ENCODE measurements at places on chromosomes 6 and 20. TPM values are rescaled to one million over a fixed set of nuclear protein-coding genes. Genes with fewer than 3 reads are reported as not detected.

DNA sequence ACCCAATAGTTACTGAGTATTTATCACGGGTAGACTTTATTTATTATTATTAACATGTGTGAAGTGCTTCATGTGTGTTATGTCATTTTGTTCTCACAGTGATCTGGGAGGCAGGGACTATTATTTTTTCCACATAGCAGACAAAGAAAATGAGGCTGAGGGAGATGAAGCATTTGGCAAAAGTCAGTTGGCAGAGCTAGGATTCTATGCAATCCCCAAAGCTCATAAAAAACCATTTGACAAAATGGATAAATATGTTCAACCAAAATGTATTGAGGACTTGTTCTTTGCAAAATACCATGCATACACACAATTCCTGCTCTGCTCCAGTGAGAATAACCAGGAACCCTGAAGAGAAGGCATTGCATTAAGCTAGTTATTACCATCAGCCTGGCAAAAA lies 184.4 kb downstream of the HS3ST5 start:
- DNase-seq = no peak

DNA sequence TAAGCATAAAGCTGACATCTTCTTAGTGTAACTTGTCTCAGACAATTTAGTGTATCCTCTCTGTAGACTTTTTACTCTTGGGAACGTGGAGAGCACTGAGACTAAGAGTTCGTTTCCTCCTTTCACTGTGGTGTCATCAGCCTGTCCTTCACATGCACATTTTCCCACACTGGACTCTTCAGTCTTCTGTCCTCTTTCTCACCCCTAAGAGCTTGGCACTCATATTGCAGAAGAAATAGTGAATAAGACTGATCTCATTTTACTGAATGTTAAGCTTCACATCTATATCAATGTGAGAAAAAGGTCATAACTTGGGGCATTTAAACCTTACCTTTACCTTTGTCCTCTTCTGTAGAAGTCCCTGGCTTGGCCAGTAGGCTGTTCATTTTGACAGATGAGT lies 25.6 kb downstream of the FUCA2 start:
- DNase-seq = no peak

- peak; percentile 75 for DNase-seq
Observed at GRCh38 chr6:54846243-54846856, at the start of gene FAM83B. FAM83B (plus strand) TSS chr6:54846771; CDS start chr6:54870247, 23,476 bp downstream.

DNA sequence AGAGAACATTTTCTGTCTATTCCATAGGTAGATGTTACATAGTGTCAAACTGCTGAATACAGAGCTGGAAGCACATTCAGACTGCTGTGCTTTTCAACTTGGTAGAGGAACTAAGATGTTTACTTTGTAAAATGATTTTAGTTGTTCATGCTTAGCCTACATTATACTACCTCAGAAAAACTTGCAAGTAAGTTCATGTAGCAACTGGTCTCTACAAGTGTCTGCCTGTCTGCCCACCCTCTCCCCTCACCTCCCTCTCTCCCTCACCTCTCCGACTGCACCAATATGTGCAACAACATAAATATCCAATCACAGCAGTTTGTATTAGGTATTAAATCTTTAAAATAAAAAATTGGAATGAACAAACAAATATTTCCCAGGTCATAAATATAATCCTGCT lies 25.3 kb downstream of the ELOVL4 start:
- DNase-seq = no peak

- no peak for DNase-seq
Observed at GRCh38 chr20:62141397-62142251, 1.6 kb downstream of the PSMA7 start.

The GINM1 gene
- 69.8 TPM for total RNA-seq

The CRISP2 gene
- 0.96 TPM for total RNA-seq

The PTPRT gene
- total RNA-seq = 17.8 TPM

The COL20A1 gene
- 1.2 TPM for total RNA-seq

The PHF3 gene
- total RNA-seq = 91.2 TPM

The BANF2 gene
- 2.2 TPM for total RNA-seq

The MTFR2 gene
- 4.3 TPM for total RNA-seq
